ENCODE measurements at places on chromosomes 11 and 22.

- no peak for DNase-seq
These were observed 270.7 kb upstream of the SYN3 start for GRCh38 chr22:33328789-33329296.

DNA sequence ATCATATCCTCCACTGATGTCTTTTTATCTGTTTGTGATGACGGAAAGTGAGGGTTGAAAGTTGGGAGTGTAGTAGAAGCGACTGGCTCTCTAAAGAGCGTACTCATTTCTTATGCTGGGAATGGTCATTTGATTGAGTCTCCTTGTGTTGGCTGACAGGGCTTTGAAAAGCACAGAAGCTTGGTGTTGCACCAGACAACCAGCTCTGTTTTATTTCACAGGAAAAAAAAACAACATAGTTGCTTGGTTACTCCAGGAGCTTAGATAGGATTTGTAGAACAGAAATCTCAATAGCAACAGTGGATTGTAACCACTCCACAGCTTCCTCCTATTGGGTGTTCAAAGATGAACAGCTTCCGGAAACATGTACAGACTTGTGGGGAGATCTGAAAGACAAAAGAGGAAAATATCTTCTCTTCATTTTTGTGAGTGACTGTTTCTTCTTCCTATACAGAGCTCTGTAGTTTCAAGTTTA lies 2.7 kb downstream of the RBM14 start:
- DNase-seq = no peak

DNA sequence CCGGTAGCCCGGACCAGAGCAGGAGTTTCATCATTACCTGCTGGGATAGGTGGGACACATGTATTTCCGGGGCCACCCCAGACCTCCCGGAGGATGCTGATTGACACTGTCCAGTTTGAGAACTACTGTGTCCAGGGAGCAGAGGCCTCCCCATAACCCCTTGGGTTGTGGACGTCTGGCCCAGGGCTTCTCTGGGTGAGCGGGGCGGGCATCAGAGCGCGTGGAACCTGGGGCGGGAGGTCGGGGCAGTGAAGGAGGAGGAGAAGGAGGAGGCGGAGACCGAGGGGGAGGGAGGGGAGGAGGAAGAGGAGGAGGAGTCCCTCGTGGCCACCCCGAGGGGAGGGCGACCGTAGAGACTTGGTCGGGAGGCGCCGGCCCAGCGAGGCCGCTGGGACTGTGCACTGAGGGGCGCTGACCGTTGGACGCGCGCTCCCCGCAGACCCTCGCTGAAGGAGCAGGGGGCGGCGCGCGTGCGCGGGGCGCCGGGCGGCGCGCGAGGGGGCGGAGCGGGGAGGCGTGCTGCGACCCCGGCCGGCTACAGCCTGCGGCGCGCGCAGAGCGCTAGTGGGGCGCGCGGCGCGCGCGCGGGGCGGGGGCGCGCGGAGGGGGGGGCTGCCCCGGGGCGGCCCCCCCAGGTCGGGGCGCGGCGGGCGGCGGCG lies at the start of gene GRK3:
TSS of gene GRK3 (plus strand) at position 356 of the 659 bp plus-strand sequence. CDS start 366 bp downstream, outside the sequence.
- peak; percentile 55 for DNase-seq

DNA sequence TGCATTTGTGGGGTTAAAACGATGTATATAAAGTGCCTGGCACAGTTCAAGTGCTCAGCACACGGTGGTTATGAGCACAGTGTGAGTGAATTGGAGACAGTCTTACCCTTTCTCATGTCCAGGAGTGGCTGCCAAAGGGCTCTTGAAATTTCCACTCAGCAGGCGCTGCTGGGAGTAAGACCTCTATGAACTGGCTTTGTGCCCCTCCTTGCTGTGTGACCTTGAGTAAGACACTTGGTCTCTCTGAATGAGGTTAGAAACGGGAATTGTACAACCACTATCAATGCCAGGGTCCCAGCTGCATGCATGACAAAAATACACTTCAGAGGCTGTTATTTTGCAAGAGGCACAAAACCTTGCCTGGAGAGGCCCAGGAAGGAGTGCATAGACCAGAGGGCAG lies 86.6 kb downstream of the TSPAN18 start:
- DNase-seq = no peak

DNA sequence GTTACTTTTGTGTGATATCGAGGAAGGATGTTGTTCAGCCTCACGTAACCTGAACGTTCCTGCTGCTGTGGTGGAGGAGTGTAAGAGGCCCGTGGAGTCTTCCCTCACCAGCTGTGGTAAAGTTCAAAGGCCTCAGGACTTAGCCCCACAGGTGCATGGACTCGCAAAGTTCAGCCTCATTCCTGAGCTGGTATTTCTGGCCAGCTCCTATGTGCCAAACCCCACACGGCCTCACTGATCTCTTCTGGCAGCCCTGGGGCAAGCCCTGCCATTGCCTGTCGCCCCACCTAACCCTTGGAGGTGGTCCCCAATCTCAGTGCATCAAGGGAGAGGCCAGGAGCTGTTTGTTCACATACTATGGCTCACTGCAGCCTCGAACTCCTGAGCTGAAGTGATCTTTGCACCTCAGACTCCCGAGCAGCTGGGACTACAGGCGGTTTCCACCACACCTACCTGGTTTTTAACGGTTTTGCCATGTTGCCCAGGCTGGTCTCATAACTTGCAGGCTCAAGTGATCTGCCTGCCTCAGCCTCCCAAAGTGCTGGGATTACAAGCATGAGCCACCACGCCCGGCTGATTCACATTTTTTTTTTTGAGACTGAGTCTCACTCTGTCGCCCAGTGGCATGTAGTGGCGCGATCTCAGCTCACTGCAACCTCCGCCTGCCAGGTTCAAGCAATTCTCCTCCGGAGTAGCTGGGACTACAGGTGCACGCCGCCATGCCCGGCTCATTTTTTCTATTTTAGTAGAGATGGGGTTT lies 2.2 kb downstream of the PHRF1 start:
- DNase-seq = no peak

DNA sequence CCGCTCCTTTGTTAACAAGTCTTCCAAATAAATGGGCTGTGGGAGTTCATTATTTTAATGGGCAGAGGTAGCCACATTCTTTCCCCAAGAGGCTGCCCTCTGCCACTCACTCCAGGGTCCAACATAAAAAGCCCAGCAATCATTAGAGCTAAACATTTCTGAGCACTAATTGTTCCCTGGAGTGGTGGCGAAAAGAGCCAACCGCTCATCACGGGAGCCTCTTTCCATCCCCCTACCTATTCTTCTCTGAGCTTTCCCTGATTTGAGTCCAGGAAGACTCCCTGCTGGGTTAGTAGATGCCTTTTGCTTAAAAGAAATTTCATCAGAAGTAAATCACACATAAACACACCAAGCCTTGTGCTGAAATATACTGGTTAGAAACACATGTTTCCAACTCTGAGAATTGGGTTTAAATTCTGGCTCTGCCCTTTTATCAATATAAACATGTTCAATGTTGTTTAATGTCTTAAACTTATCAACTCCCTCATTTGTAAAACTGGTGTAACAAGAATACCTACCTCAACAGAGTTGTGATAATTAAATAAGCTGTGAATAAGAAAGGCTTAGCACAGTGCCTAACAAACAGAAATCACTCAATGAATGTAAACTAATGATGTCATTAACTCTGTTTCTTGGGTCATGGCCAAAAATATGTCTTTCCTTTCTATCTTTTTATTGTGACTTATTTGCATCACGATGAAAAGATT lies at the start of gene OR5A2:
TSS of gene OR5A2 (minus strand) at position 53 of the 707 bp plus-strand sequence. CDS start 3,460 bp downstream, outside the sequence.
- DNase-seq = no peak

DNA sequence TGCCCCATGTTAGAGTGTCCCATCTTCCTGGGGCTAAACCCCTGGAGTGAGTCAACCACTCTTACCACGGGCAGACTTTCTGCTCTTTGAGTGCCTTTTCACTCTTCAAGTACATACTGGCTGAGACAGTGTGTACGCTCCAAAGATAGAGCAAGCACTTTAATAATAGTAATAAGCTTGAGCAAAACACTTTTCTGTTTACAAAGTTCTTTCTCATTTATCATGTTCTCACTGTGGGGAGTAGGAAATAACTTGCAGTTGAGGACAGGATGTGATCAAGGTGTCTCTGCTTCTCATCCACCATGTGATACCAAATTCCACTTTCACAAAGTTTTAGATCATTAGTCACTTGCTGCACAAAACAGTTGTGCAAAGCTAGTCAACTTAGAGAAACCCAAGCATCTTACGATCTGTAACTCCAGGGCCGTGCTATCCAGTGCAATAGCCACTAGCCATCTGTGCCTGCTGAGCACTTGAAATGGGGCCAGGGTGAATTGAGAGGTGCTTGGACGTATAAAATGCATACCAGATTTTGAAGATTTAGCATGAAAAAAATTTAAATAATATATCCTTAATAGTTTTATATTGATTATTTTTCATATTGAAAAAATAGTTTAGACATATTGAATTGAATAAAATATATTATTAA lies 135.3 kb downstream of the KIF18A start:
- DNase-seq = no peak

- DNase-seq = no peak
These were observed 26.7 kb upstream of the P2RY6 start for GRCh38 chr11:73245461-73245860.

GRCh38 chr11:127003260-127003981 lies 2.9 kb upstream of the KIRREL3 start:
- no peak for DNase-seq

DNA sequence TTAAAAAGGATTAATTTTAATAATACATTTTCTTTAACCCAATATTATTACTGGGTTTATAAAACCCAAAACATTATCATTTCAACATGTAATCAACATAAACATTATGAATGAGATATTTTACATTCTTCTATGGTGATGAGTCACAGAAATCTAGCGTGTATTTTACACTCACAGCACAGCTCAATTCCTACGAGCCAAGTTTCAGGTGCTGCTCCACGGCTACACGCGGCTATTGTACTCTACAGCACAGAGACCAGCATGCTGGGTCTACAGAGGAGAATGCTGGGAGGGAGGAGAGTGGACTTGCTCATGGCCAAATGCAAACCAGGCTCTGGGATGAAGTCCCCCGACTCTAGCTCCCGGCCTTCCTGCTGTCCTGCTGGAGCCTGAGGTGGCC lies 72.0 kb upstream of the LMO1 start:
- no peak for DNase-seq
